ENCODE measurements at places on chromosomes 7 and 10.
A peak's percentile ranks its signal among the peaks of the same experiment; 100 is the strongest.

DNA sequence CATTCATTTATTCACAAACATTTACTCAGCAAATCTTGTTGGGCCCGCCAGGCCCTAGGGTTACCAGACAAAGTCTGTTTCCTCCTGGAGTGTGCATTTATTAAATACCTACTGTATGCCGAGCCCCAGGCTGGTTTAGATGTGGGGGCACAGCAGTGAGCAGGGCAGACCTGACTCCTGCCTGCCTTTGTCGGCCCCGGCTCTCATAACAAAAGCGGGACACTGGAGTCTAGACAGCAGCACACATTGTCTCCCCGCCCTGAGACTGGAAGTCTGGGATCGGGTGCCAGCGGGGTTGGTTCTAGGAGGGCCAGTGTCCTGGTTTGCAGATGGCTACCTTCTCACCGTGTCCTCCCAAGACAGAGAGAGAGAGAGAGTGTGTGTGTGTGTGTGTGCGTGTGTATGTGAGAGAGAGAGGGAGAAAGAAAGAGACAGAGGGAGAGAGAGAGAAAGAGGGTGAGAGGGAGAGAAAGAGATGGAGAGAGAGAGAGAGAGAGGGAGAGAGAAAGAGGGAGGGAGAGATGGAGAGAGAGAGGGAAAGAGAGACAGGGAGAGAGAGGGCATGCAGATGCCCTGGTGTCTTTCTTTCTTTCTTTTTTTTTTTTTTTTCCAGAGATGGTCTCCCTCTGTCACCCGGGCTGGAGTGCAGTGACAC is 25.9 kb downstream of the ELFN1 start:
- no peak for DNase-seq

DNA sequence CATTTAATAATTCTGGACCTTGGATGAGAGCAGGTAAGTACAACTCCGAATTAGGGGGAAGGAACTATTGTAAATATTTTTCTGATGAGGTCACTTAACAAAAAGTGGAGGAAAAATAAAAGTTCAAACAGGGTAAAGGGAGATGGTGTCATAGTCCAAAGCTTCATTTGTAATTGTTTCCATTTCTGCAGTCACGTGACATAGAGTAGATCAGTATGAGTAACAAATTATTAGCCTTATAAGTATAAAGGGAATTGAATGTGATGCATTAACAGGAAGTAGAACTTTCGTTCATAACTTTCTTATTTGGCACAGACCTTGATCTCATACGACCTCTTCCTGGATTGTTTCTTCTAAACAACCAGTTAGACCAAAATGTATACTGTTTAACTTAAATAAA is 347.2 kb upstream of the TPK1 start:
- DNase-seq = no peak

DNA sequence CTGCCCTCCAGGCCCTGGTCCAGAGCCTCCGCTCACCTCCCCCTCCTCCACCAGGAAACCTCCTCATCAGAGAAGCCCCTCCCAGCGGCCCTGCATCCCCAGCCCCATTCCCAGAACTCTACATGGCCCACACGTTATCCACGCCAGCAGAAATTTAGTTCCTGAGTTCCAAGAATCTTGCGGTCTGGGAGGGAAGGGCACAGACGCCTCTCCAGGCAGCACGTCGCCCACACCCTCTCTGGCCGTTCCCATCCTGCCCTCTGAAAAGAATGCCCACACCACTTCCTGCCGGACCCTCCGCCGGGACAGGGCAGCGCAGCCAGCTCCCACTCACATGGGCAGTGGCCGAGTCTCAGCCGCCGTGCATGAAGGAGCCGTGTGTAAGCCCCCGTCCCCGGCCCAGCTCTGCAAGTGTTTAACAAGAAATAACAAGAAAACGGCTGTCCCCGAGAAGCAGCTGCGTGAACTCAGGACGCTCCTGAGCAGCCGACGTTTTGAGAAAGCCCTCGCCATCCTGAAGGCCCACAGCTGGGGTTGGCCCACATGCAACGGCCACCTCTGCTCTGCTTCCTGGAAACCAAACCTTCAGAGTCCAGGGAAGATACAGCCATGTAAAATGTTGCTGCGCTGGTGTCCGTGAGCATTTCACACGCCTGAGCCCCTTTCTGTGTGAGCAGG is 17.4 kb downstream of the ADGRA1 start:
- no peak for DNase-seq

GRCh38 chr10:44576702-44577191 is 191.8 kb upstream of the CXCL12 start:
- no peak for DNase-seq

DNA sequence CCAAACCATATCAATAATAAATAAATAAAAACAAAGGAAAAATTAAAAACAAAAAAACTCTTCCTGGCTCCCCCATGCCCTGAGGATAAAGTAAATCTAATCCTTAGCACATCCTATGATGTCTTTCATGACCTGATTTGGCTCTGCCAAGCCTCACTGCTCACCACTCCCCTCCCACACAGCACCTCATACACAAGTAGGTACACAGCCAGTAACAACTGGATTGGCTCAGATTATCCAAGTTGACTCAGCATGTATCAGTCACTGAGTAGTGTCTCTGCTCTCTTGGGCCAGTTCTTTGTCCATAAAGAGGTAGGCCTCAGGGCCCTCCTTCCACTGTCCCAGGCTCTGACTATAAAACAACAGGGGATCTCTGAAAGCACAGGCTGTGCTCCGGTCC is 99.6 kb downstream of the STRA8 start:
- DNase-seq = no peak

DNA sequence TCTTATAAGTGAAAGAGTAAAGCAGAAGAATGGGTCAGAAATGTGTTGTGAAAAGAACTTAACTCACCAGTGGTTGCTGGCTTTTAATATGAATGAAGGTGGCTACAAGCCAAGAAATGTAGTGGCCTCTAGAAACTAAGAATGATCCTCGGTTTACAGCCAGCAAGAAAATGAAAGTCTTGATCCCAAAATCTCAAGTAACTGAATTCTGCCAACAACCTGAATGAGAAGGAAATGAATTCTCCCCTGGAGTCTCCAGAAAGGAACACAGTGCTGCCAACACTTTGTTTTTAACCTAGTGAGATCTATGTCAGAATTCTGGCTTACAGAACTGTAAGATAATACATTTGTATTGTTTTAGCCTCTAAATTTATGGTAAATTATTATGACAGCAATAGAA is 193.0 kb downstream of the FZD1 start:
- DNase-seq = no peak

- DNase-seq = peak; percentile 54
Measured at GRCh38 chr7:95454438-95455045, 19.7 kb upstream of the PON2 start.

GRCh38 chr10:74021248-74022055 is 23.5 kb downstream of the VCL start:
- DNase-seq = no peak

DNA sequence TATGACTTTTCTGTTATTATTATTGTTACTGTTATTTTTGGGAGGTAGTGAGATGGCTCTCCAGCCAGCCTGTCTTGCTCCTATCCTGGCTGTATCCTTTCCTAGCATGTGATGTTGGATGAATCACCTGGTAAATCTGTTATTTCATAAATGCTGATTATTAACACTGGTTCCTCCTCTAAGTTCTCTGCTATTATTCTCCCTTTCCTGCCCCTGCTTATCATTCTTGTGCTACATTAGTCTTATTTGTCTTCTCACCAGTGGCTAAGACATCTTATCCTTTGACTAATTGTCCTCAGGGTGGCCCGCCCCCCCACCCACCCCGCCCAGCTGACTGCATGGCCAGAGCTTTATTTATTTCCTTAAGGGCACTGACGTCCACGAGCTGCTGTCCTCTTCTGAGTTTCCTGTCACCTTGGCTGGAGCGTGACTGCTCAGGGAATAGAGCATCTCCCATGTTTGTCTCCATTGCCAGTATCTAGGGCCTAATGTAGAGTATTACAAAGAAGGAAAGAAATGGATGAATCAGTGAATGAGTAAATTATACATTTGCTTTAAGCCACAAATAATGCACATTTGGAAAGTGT is 110.1 kb upstream of the KLF6 start:
- no peak for DNase-seq

DNA sequence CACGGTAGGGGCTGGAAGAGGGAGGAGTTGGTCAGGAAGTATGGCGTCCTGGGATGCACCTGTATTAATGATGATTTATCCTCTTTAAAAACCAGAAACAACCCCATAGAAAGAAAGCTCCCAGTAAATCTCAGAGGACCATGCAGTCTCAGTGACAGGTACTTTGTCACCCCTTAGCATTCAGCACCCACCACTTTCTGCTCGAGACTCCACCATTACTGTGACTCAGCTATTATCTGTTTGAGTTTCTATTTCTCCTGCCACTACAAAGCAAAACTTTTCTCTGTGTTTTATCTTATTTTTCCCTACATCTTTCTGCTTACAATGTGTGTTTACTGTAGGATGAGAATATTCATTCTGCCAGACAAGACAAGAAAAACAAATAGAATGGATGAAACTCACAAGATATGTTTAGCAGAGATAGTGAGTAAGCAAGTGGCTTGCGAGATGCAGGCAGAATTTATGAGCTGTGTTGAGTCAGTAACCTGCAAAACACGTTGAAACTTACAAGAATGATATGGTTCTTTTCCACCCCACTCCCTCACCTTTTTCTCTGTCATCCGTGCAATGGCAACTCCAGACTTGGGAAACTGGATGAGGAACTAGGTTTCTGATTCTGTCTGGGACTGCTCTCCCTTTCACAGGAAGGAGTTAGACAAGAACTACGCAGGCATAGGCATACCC is 127.1 kb downstream of the AOAH start:
- no peak for DNase-seq

- no peak for DNase-seq
Measured at GRCh38 chr10:92573091-92573797, 649 bp downstream of the IDE start.

GRCh38 chr10:91271886-91272285 is 51.4 kb downstream of the PCGF5 start:
- DNase-seq = no peak

DNA sequence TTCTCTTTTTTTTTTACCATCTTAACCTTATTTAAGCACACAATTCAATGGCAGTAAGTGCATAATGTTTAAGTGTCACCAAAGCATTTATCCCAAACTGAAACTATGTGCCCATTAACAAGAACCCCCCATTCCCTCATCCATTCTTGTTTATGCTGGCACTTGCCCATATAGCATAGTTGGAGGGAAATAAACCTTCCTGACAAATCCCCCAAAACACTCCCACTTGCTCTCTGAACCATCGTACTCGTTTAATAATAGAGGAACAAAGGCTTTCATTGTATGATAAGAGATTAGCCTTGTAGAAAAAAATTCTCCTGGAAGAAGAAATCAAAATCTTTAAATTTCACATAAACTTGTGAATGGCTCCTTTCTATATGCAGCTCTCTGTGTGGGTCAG is 26.4 kb upstream of the KCNMA1 start:
- no peak for DNase-seq

DNA sequence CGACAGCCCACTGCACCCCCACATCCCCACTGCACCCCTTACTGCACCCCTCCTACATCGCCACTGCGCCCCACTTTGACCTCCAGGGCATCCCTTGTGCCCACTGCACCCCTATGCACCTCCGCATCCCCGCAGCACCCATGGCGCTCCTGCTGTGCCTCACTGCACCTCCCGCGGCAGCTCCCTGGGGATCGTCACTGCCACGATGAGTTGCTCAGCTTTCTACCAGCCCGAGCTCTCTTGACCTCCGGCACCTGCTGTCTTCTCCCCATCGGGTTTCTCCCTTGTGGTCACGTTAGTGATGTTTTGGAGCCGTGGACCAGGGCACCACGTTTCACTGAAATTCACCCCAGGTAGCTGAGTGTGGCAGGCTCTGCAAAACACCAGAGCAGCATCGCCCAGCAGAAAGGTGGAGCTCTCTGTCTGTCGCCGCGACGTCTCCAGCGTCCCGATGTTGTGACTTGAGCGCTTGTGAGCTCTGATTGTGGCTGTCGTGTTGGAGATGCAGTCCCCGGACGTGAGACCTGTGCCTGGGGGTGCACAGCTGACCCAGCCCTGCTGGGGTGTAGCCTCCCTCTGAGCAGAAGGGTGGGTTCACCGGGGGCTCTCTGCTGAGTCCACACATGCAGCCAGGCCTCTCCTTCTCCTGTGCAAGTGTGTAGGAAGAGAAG is 147.7 kb downstream of the DNAJB6 start:
- no peak for DNase-seq

GRCh38 chr7:76515999-76516443 is 5.7 kb downstream of the UPK3B start:
- DNase-seq = no peak

DNA sequence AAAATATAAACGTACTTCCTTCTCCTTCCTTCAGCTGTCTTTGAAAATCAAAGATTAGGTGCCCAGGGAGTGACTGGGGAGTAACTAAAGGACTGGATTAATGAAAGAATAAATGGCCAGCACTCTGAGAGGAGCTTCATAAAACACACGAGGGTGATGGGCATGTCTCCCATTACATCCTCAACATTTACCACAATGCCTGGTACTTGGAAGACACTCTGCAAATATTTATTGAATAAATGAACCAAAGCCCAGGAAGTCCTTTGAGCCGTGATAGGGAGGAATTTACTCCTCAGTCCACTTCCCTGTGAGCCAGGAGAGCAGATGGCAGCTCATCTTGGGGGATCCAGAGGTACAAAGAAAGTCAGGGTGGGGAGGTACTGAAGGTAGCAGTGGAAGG is 96.3 kb downstream of the RAB11FIP2 start:
- DNase-seq = peak; percentile 70

GRCh38 chr7:50591098-50591479 is 25.9 kb upstream of the DDC start:
- DNase-seq = no peak

GRCh38 chr7:151088856-151089699 is 2.8 kb downstream of the AGAP3 start:
- no peak for DNase-seq

DNA sequence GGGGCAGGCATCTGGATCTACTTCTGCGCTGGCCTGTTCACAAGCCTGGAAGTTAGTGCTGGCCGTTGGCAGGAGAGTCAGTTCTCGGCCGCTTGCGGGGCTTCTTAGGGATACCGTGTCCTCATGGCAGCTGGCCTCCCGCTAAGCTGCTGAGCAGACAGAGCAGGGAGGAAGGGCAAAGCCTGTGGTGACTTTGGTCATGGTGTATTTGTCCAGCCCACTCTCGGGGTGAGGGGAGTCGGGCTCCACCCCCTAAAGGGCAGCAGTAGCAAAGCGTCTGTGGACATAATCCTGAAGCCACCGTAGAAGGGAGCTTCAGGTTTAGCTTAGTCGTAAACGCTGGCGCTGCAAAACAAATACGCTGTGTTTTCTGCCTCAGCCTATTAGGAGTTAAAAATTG is 12.2 kb downstream of the UBE3C start:
- no peak for DNase-seq

DNA sequence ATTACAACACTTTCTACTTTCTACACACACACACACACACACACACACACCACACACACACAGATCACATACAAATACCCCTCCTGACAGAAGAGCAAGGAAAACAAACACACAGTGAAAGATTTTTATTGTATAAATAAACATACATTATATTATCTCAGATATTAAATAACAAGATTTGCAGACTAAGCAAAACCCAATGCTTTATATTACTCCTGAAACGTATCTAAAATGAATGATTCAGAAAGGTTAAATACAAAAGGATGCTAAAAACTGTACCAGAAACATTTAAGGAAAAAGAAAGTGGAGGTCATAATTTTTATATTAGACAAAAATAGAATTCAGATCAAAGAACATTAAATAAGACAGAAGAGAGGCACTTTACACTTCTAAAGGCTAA is 208.3 kb upstream of the NPSR1 start:
- no peak for DNase-seq
